Activated CD8-positive, alpha-beta memory T cell treated with anti-CD3 and anti-CD28 coated beads, Interleukin-2, amount 50 U/mL, for 4 hours (primary cell): ENCODE measurements at places on chromosomes 6 and 20.

DNA sequence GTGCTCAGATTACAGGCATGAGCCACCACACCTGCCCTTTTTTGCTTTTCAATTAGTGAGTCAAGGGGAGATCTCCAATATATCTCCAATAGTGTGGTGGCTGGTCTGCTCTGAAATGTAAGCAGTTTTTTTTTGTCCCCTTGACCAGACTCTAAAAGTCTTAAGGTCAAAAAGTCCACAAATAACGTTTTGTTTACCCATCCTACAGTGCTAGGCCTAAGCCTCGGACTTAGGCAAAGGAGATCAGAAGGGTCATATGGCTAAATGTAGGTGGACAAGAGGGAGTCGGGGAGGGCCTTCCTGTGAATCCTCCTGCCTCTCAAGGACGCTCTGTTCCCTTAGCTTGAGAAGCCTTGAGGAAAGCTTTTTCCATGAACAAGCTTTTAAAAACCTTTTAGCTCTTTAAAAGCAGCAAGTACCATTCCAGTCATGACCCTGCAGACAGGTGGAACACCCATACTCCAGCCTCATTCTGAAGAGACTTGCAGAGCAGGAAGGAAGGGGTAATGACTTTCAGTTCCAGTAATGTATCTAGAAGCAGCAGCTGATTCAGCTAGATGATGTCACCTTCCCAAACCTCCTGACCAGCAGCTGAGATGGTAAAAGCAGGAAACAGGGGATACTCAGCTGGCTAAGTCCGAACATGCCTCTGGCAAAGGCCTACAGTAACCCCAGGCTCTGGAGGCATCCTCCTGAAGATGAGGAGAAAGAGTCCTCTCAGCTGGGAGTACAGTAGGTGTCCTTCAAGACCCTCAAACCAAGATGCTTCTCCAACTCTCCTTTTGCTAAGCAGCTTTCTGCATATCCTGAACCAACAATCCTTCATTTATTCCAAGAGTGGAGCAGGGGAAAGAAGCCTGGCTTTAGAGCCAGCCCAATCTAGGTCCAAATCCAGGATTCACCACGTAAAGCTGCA is 23.6 kb downstream of the BCL2L1 start:
- DNase-seq, result no peak

GRCh38 chr6:7156643-7157278 is 49.0 kb downstream of the RREB1 start:
- DNase-seq, result no peak

- no peak for DNase-seq
Measured at GRCh38 chr6:121399966-121400365, 35.5 kb upstream of the GJA1 start.

- no peak for DNase-seq
Measured at GRCh38 chr6:26022737-26023136, 60.1 kb downstream of the TRIM38 start.

- DNase-seq, result no peak
Measured at GRCh38 chr20:63691711-63692435, 4.6 kb upstream of the TNFRSF6B start.

- DNase-seq, result no peak
Measured at GRCh38 chr20:40291493-40292135, 397.4 kb downstream of the MAFB start.

DNA sequence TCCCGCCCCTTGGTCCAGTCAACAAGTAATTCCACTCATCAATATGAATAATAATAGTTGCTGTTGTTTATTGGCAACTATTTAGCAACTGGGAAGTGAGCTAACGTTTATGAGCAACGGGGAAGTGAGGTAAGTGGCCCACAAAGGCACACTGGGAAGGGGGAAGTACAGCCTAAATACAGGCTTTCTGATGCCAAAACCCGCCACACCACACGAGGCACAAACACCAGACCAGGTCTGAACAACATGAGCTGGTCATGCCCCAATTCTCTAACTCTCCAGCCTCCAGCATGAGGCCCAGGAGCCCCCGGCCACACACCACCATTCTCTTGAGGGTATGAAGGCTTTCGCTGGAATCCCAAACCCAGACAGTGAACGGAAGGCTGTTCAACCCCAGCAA is 50.8 kb downstream of the PREX1 start:
- DNase-seq, result no peak

GRCh38 chr20:56487216-56487615 is 18.8 kb downstream of the RTF2 start:
- DNase-seq, result no peak

GRCh38 chr6:167652701-167653095 is 174.0 kb upstream of the AFDN start:
- no peak for DNase-seq

- DNase-seq, result no peak
Measured at GRCh38 chr6:120260636-120261035, 911.1 kb upstream of the MAN1A1 start.

DNA sequence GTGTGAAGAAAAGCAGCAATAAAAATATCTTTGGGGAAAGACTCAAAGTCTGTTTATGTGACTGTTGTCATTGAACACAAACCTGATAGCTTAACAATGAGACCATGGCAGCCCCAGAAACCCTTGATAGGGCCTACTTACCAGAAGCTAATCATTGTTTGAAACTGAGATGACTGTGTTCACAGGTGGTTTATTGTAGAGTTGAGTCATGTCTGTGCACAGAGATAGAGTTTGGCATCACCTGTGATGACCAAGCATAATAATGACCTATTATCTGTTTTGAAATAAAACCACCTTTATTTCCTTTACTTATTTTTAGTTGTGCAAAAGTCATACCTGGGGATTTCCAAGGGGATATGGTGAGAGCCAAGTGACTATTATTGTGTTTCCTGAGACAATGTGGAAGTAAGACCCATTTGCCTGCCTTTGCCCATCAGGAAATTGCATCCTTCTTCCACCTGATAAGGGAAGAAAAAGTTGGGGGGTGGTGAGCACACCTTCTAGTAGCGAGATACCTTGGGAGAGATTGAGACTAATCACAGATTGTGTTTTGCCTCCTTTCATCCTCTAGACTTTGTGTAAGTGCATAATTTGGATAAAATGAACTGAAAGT is 456.9 kb upstream of the JAG1 start:
- no peak for DNase-seq

GRCh38 chr20:3251806-3252205 is 12.8 kb upstream of the SLC4A11 start:
- DNase-seq, result no peak

DNA sequence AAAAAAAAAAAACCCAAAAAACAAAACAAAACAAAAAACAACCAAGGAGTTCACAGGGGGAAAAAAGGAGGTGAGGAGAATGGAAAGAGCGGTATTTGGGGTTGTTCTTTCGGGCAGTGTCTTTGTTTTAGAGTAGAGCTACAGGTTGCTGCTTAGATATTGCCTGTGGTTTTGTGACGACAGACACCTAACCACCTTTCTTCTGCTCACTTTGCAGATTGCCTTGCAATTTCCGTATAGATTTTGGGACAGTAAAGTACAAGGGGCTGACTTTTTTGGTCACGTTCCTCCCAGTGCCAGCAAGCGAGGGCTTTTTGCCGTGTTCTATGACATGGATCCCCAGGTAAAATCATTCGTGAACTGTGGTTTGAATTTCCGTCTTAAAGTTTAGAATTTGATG is 50.9 kb downstream of the DEK start:
- no peak for DNase-seq

GRCh38 chr6:12060780-12061609 is 48.9 kb downstream of the HIVEP1 start:
- DNase-seq, result peak; percentile 71

DNA sequence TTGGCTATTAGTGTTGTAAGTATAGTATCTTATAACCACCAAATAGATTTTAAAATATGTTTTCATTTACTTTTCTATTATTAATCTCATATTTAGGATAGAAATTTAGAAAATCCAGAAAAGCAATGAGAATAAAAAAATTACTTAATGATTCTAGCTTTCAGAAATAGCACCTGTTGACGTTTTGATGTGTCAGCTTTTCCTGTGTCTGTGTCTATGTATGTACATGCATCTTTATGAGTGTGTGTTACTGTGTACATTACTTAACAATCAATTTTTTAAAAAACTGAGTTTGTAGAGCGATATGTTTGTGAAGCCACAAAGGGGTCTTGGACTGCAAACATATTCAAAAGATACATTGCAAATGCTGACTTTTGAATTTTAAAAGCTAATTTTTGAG is 526.9 kb downstream of the BCKDHB start:
- no peak for DNase-seq
